ENCODE measurements at places on chromosomes 3 and 15.

GRCh38 chr3:139447486-139447885 is 28.8 kb downstream of the RBP2 start:
- DNase-seq: no peak

DNA sequence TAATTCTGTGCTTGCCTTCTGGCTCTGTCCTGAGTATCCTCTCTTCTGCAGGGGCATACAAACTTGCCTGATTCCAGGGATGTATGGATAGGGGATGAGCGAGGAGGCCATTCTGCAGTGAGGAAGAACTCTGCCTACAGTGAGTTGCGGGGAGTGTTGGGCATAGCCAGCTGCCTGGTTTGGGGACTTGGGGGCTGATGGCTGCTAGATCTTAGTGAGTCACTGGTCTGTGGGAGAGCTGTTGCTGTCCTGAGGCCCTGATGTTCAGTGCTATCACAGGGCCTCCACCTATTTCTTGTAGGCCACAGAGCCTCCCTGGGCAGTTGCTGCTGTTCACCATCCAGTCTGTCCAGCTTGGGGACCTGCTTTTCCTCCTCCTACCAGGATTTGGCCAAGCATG is 20.3 kb downstream of the CDAN1 start:
- DNase-seq: no peak

GRCh38 chr3:173796890-173797289 is 399.3 kb downstream of the NLGN1 start:
- DNase-seq: no peak

DNA sequence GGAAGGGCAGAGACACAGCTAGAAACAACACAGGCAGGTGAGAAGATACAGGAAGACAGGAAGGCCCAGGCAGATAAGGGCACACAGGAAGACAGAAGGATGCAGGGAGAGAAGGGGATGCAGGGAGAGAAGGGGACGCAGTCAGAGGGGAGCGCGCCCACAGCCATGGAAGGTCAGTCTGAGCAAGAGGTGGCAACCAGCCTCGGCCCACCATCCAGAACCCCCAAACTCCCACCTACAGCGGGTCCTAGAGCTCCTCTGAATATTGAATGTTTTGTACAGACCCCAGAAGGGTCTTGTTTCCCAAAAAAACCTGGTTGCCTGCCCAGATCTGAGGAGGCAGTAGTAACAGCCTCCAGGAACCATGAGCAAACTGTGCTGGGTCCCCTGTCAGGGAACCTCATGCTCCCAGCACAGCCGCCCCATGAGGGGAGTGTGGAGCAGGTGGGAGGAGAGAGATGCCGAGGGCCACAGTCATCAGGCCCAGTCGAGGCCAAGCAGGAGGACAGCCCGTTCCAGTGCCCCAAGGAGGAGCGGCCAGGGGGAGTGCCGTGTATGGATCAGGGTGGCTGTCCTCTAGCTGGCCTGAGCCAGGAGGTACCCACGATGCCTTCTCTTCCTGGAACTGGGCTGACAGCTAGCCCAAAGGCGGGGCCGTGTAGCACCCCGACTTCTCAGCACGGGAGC is 27.6 kb upstream of the SLC28A1 start:
- no peak for DNase-seq

- peak; percentile 63 for DNase-seq
Observed at GRCh38 chr3:9864200-9864927, 15.7 kb downstream of the CIDEC start.

DNA sequence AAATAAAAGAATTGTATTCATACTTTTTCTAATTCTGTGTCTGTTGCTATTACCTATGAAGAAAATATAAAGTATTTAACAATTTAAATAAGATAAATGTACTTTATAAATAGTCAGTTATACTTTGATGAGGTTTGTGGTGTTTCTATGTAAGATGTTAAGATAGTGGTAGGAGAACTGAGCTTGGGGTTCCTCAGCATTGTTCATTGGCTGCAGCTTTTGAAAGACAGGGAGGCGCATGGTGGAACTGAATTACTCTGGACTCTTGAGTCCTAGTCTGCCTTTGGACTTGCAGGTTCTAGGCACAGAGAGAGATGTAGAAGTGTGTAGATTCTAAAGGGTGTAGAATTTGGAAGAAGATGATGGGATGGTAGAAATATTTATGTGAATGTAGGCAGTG is 23.1 kb downstream of the LMLN start:
- no peak for DNase-seq

DNA sequence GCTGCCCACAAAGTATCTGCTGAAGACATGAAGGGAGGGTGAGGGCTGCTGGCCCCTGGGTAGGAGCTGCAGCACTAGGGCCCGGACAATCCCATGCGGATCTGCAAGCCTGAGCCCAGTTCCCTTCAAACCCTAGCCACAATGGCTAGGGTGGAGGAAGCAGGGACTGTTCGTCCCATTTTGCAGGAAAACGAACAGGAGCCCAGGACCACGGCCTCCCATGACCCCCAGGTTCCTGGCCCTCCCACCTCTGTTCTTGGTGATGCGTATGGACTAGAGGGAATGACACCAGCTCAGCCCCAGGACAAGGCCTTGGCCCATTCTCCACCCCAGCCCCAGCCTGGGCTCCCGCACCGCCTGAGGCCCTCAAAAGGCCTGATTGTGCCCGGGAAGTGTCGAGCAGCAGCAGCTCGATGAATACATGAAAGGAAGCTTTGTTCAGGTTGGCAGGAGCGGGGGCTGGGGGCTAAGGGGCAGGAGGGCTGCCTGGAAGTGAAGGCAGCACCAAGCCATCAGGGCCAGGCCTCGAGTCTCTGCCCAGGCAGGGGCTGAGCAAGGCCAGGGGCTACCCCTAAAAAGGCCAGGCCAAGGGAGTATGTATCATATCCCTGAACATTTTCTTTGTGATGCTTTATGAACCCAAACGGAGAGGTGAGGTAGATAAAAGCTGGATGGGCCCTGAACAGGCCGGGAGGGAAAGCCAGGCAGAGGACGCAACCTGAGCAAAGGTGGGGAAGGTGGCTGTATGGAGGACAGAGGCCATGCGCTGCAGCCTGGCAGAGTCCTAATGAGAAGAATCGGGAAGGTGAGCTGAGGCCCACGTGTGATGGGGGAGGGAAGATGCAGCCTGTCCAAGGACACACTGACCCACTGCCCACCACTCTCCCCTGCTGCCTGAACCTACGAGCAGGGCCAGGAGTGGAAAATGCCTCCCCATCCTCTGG is 12.2 kb downstream of the SEMA7A start:
- DNase-seq: no peak

DNA sequence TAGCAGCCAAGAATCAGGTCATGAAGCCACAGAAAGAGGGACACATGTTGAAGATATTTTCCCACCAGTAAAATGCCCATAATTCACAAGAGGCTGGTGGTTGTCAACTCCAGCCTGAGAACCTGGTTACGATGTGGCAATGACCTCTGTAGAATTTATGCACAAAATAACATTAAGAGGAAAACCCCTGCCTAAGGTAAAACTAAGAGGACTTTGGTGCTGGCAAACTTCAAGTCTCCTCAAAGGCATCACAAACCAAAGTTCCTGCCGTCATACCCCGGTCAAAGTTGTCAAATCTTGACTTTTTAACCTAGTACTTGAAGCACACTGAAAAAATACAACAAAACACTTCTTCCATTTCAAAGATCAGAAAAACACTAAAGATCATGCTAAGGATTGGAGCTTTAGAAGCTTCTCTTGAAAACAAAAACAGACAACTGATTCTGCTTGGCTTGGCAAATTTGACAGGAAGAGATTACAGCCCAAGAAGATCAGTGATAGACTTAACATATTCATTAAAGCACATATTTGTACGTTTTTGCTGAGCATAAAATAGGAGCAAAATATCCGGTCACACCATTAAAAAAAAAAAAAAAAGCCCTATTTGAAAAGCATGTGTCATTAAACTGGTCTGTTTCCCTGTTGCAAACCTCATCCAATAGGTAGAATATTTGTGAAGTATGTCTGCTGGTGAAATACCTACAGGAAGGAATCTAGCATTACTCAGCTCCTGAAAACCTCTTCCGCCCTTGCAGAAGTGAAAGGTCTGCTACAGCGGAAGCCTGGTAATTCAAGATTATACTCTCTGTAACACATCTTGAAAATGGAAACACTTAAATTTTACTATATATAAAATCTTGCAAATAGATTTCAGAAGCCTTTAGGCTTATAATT is 22.8 kb downstream of the EIF4E3 start:
- DNase-seq: no peak

DNA sequence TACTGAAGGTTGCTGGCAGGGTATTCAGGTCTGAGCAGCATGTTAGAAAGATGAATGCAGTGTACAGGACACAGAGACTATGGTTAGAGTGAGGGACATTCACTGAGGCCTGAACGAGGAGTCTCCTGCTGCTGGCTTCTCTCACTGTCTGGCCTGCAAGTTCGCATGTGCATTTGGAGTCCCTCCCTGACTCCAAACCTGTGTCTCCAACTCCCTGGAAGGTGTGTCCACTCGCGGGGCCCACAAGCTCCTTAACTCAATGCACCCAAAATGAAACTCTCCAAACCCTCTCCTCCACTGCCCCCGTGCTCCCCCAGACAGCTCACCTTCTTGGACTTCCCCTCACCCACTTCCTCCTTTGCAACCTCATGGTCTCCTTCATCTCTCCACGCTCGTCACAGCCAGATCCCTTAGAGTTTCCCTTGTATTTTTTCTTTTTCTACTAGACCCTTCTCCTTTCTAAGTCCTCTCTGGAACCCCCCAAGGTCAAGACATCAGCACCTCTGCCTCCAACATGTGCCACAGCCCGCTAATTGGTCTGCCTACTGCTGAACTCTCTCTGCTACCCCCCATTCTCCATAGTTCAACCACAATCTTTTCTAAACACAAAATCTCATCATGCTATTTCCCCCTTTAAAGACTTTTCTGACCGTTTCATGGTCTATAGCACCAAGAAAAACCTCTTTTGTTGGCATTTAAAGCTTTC is 58.3 kb downstream of the HES1 start:
- DNase-seq: no peak

DNA sequence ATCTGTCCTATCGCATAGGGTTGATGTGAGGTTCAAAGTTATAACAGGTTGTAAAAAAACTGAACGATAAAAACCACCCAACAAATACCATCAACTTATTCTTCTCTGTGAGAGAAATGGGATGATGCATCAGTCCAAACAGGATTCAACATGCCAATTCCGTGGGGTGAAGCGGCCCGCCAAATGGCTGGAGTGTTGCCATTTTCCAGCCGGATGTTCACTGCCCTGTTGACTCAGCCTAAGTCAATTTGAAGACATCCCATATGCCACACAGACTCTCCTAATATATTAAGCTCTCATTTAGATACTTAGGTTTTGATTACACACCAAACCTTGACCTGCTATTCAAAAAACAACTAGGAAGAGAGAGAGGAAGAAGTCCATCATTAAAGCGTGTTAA is 311.1 kb downstream of the VPS13C start:
- peak; percentile 54 for DNase-seq

All from NCI-H446 (cell line).